ENCODE measurements at places on chromosomes 4 and X. TPM values are rescaled to one million over a fixed set of nuclear protein-coding genes. Genes with fewer than 3 reads are reported as not detected.

DNA sequence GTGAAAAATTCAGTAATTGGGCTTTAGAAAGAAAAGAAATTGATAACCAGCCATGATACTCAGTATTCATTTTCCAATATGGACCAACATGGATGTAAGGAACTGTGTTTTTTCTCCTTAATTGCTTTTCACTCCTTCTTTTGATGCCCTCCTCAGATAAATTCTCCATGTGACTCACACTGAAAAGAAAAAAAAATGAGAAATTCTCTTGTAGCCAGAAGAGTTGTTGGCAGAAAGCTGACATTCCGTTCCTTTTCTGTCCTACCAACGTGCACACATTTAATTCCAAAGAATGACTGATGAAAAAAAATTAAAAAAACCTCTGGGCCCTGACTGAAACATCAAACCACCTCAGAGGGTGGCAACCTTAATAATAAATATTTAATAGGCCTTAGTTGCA is 153.1 kb downstream of the AMELX start:
- no peak for DNase-seq

DNA sequence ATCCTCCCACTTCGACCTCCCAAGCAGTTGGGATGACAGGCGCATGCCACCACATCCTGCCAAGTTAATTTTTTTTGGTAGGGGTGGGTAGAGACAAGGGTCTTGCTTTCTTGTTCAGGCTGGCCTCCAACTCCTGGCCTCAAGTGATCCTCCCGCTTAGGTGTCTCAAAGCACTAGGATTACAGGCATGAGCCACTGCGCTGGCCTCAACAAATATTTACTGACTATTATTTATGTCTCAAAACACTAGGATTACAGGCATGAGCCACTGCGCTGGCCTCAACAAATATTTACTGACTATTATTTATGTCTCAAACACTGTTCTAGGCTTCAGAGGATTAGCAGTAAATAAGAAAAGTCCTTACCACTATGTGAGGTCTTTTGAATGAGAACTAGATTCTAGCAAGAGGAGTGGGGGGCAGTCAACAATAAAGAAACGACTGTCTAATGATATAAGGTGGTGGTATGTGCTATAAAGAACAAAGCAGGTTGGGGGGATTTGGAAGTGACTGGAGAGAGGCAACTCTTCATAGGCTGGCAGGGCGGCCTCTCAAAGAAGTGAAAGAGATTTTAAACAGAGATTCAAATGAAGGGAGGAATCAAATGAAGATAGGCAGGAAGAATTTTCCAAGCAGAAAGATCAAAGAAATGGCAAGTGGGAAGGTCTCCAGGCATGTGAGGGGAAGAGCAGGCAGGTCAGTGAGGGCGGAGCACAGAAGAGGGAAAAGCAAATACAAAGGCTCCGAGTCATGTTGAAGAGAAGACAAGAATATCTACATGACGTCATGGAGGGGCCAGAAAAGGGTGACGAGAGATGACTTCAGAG is 12.7 kb upstream of the ACSL1 start:
- no peak for DNase-seq

DNA sequence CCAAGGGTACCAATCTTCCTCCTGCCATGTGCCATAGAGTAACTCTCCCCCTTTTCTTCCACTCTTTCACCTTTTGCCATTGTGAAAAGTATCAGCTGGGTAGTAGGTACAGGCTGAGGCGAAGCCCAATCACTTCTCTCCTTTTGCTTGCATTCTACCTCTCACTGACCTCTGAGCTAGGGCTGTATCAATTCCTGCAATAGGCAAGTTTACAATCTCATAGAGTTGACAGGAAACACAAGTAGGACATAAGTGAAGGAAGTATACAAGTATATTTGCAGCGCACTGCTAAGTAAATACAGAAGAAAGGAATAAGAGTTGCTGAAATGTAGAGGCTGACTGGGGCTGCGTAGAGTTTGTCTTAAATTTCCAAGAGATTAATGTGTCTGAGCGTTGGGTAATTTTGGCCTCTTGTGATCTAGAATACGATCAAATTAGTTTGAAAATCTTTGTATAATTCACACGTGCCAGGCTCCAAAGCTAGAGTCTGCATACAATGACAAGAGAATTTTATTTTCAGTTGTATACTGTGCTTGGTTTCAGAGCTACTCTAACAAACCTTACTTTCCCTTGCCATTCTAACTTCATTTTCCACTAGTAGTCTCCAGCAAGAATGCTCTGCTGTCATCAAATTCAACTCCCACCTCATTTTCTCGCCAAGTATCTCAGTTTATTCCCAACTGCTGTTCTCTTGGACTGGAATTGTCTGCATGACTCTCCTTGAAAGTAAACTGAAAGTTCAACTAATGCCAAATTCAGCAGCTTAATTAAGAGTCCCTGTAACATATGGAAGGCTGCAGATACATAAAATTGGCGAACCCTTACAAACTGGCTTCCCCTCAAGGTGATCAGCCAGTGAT is 90.3 kb downstream of the ATP11C start:
- no peak for DNase-seq

- DNase-seq, result no peak
Observed at GRCh38 chrX:154818916-154819770, 13.9 kb upstream of the MPP1 start.

- no peak for DNase-seq
Observed at GRCh38 chrX:103878466-103879122, 46.5 kb upstream of the RAB9B start.

- DNase-seq, result no peak
Observed at GRCh38 chrX:133580625-133581024, 165.3 kb upstream of the GPC4 start.

DNA sequence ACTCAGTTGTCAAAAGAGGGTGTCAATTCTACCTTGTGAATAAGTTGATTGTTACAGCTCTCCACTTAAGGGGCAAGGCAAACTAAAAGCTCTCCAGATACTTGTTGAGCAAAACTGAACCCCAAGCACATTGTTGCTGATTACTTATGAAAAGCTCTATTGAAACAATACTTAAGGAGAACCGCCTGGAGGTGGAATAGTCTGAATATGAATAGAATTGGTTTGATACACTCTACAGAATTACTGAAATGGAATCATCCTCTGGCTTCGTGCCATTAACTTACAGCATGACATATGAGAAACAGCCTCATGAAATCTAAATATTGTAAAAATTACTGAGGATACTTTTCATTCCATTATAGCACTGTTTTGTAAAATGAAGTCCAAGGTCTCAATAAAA is 127.0 kb upstream of the SH3RF1 start:
- DNase-seq, result no peak

DNA sequence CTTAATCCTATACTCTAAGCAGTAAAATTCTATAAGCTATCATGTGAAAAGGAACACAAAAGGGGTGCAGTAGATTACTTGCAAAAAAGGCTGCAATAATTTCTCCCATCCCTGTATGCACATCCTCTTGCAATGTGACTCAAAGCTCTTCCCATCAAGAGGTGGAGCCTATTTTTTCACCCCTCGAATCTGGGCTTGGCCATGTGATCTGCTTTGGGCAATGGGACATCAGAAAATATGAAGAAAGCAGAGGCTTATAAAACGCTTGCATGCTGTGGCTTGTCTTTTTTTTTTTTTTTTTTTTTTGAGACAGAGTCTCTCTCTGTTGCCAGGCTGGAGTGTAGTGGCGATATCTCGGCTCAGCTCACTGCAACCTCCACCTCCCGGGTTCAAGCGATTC is 33.0 kb downstream of the GEMIN8 start:
- no peak for DNase-seq

INTS6L gene
- total RNA-seq, result 3.2 TPM

PRSS12 gene
- total RNA-seq, result not detected

KIF4A gene
- total RNA-seq, result 0.40 TPM

USP11 gene
- total RNA-seq, result 31.4 TPM

MAGEA8 gene
- not detected for total RNA-seq

ARFIP1 gene
- total RNA-seq, result 14.3 TPM
